ENCODE measurements at places on chromosomes 7 and 10. TPM values are rescaled to one million over a fixed set of nuclear protein-coding genes. Genes with fewer than 3 reads are reported as not detected.

Gene LIPN
- not detected for total RNA-seq

Gene PNLIP
- not detected for total RNA-seq

Gene FHIP2A
- total RNA-seq, result 53.7 TPM

Gene SPDYE2B
- total RNA-seq, result not detected

Gene CPN1
- total RNA-seq, result not detected

Gene TRIM73
- total RNA-seq, result 22.3 TPM

Gene CALML5
- not detected for total RNA-seq

Gene TDRD1
- not detected for total RNA-seq

Gene ASB10
- not detected for total RNA-seq

Gene EPO
- not detected for total RNA-seq
